ENCODE measurements at places on chromosomes 7 and 10. TPM values are rescaled to one million over a fixed set of nuclear protein-coding genes. Genes with fewer than 3 reads are reported as not detected.
A peak's percentile ranks its signal among the peaks of the same experiment; 100 is the strongest.

HMX2 gene
- not detected for polyA plus RNA-seq

ZNF804B gene
- not detected for polyA plus RNA-seq

- no peak for DNase-seq
Observed at GRCh38 chr10:121106611-121107010, 255.4 kb downstream of the WDR11 start.

GRCh38 chr7:64863021-64863420, 40.1 kb upstream of the ZNF273 start:
- DNase-seq, result no peak

DNA sequence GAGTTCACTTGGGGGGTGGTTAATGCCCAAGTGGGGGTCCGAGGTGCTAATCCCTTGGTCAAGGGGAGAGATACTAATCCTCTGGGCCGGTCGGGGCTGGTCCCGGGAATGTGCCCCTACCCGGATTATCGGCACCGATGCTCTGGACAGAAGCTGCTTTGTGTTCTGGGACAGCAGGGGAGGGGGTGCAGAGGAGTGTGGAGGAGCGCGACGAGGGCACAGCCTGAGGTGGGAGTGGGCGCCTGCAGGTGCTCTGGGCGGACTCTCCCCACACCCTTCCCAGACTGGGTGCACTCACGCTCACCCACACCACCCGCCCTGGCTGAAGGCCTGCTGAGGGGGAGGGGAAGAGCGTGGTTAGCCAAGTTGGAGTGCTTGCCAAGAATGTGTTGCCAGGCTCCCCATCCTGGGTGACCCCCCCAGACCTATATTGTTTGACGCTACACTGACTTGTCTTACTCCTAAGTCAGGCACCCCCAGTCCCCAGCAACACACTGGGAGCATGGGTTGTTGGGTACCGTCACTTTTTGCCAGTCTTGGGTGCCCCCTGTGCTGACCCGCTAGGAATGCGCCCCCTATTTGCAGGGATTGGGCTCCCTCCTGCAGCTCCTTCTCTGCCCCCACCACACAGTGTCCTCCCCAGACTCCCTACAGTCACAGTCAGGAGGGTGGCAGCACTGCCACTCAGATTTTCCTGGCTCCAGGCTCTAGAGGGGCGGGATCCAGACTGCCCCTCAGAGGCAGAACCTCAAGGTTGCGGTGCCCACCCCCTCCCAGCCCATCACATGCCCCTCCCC, 1.2 kb downstream of the SLC4A2 start:
- DNase-seq, result no peak

- DNase-seq, result peak; percentile 58
Observed at GRCh38 chr10:30970760-30971460, 60.8 kb downstream of the ZNF438 start.

DNA sequence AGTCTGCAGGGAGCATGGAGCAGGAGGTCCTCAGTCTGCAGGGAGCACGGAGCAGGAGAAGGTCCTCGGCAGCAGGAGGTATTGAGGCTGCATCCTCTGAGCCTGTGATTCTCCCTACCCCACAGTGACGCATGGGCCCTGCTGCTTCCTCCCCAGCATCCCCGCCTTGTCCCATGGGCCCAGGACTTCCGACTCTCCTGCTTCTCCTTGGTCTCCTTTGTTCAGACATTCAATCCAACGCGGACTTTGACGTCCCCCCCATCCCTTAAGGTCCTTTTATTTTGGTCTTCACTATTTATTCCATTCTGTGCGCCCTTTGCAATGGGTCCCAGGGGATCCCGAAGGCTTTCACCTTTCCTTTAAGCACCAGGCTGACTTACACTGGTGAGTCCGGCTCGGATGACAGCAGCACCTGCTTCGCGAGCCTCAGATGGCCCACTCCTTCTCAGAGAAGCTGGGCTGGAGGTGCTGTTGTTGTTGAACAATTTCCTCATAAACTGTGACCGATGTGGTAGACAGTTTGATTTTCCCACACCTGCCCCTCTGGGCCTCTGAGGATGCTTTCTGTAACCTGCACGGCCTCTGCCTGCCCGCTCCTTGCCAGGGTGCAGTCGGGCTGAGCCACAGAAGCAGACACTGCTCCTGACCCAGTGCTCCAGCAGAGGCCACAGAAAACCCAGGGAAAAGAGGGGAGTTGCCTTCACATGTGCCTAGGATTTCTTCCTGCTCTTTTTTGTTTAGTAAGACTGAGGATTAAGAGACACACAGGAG, 407.2 kb upstream of the SHH start:
- no peak for DNase-seq

DNA sequence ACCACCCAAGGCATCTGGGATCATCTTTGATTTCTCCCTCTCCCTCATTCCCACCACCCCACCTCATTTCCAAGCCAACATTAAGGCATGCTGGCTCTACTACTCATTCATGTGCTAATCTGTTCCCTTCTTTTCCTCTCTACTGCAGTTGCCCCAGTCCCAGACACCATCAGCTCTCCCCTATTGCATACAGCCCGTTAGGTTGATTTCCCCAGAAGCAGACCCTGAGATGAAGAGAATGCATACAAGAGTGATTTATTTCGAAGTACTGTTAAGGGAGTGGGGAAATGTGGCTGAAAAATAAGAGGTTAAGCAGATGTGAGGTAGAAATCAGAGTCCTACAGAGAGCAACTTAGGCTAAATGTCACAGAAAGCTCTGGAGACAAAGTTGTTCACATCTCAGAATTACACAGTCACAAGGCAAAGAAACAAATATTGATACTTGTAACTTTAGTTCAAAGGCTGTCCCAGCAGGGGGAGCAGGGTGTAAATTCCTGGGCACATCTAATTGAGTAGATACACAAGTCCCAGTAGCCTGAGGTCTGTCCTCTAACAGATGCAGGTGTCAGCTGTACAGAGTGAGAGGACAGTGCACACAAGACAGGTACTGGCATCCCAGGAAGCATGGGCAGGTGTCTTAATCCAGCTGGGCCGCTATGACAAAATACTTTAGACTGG, 20.9 kb downstream of the AKR1D1 start:
- no peak for DNase-seq

TSPAN12 gene
- 1.5 TPM for polyA plus RNA-seq

DNA sequence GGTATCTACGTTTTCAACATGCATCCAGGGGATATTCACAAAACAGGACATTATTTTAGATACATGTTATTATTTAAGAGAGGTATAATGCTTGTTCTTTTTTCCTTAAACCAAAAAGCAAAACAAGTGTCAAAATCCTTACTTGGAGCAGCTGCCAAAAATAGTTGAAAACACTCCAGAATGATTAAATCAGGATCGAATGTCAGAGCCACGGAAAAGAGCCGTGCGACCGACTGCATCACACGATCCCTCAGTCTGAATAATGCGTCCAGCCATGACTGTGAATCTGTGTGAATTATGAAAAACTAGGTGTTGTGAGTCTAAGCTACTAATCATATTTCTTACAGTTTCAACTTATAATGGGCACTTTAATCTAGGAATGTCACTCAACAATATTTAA, 126.0 kb downstream of the PARD3 start:
- peak; percentile 58 for DNase-seq

- no peak for DNase-seq
Observed at GRCh38 chr10:68795886-68796532, 31.3 kb upstream of the STOX1 start.

SPDYE18 gene
- polyA plus RNA-seq, result 0.24 TPM

DNA sequence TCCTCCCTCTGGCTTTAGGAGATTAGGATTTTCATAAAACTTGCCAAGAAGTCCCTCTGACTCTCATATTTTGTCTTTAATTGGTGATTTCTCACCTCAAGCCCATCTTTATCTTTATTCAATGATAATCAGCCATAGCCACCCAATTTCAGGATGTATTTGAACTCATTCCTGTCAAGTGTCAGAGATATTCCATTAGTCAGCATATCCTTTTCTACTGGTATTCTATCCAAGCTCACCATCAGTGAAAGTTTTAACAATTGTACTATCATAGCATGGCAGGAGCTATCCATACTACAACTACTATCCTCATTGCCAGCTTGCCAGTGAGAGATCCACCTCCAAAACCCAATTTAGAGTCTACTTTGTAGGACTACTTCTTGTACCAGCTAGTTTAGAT, 114.6 kb downstream of the GNAI1 start:
- DNase-seq, result no peak

DNA sequence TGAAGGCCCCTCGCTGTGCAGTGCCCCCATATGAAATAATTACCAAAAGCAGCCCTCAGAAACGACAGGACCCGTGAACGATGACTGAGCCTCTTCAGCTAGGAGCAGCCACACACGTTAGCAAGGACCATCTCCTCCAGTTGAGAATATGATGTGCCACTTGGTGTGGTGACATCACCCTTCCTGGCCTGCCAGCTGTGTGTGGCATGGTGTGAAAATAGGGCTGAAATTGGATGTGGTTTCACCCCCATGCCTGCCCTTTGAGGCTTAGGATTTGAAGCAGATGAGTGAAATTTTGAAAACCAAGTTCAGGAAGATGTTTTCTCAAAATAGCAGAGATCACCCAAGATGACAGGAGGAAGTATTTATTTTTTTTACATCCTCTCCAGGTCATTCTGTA, 49.1 kb upstream of the BTBD16 start:
- no peak for DNase-seq

Measured in psoas muscle (tissue), 8 donors.